AML-193 (cell line): ENCODE measurements at places on chromosomes 16 and 17.

- no peak for DNase-seq
These were observed 19.0 kb downstream of the SPIRE2 start for GRCh38 chr16:89847051-89847939.

DNA sequence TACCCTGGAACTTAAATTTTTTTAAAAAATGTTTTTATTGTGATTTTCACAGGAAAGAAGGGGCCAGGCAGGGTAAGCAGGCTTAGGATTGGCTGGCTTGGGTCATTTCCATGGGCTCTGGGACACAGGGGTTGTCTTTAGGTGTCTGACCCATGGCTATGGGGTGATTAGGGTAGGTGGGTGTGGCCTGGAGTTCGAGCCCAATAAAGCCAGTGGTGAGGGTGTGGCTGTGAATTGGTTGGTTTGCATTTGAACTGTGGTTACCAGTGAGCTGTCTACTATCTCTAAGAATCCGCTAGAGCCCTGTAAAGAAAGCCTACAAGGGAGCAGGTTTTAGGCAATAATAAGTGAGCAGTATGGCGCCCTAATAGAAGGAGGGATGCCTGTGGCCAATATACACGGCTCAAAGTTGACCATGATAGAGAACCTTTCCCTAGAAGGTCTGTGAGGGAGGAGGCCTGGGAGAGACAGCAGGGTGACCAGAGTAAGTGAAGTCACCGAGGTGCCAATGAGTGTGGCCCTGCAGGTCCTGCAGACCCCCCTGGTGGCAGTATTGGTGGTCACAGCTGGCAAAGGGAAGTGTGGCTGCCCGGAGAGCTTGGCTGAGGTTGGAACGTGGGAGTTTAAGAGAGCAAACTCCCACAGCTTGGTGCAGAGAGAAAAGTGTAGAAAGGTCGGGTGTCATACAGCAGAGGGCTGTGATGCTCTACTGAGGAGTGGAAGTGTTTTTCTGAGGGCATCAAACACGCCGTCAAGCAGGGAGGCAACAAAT is 454.0 kb downstream of the WWOX start:
- DNase-seq = no peak

DNA sequence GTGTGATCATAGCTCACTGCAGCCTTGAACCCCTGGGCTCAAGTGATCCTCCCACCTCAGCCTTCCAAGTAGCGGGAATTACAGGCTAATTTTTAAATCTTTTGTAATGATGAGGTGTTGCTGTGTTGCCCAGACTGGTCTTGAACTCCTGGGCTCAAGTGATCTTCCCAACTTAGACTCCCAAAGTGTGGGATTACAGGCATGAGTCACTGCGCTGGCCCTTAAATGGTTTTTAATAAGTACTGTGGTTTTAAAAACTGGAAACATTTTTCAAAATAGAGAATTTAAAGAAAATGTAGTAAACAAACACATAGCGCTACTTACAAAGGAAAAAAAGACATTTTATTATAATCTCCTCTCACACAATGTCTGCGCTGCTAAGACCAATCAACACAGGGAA is 32.2 kb downstream of the MARCHF10 start:
- no peak for DNase-seq

GRCh38 chr17:34383216-34383615 is 20.2 kb upstream of the CCL1 start:
- DNase-seq = no peak

DNA sequence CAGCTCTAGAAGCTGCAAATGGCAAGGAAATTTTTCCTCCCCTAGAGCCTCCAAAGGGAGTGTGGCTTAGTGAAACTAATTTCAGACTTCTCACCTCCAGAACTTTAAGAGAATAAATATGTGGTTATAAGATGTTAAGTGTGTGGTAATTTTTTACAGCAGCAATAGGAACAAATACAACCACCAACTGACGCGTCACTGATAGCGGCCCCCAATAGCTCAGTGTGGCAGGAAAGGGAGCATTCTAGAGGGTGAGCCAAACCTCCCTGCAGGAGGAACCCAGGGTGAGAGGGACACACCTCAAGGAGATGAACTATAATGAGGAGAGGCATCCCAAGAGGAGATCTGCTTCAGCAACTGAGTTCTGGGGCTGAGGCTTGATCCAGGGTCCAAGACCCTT is 4.0 kb downstream of the CCL4 start:
- no peak for DNase-seq

DNA sequence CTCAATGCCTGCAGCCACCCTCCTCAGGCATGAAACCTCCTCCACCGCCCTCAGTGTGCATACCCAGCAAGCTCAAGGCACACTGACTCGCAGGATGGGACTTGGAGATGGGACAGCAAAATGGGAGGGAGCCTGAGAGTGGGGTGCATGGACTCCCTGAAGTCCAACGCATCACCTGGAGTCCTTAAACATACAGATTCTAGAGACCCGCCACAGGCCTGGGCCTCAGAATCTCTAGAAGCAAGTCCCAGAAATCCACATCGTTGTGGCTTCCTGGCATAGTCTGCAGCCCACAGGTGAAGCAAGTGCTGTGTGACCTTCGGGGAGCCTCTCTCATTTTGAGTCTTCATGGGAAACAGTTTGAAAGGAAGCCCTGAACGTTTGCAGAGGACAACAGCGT is 3.6 kb upstream of the TBX21 start:
- DNase-seq = no peak

DNA sequence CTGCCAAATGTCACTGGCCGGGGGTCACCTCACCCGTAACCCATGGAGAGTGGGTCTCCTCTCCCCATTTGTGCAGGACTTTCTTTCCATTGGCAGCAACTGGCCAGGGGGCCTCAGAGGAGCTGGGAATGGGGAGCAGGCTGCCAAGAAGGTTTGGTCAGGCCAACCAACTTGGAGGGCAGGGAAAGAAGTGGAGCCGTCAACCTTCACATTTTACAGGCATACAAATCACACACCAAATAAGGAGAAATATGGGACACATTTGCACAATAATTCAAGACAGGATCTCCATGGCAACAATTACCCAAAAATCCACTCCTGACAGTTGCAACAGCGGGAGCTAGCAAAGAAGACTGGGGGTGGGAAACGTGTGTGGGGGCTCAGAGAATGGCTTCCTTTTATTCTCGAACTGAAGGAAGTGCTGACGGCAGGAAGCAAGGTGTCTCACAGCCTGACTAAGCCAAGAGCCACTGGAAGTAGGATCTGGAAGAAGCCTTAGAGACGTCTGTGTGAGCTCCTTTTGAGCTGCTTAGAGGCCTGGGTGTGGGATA is 20.9 kb downstream of the RPRML start:
- no peak for DNase-seq

- no peak for DNase-seq
These were observed 13.3 kb downstream of the CES4A start for GRCh38 chr16:67001726-67002125.

GRCh38 chr17:81388612-81389367 is 6.5 kb upstream of the BAHCC1 start:
- DNase-seq = no peak

DNA sequence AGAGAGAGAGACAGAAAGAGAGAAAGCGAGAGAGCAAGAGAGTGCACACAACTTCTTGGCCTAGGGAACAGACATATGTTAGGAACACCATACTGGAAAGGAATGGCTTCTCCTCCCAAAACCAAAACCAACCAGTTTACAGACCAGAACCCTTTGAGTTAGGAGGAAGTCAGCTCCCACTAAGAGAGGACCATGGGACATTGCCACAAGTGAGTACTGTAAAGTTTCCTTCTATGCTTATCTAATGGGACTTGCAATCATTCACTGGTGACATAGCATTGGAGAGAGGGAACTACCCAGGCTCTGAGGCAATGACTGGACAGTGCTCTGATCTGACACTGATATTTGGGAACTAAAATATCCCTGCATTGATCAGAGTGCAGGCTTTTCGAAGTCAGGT is 32.4 kb downstream of the TBC1D3B start:
- DNase-seq = no peak

DNA sequence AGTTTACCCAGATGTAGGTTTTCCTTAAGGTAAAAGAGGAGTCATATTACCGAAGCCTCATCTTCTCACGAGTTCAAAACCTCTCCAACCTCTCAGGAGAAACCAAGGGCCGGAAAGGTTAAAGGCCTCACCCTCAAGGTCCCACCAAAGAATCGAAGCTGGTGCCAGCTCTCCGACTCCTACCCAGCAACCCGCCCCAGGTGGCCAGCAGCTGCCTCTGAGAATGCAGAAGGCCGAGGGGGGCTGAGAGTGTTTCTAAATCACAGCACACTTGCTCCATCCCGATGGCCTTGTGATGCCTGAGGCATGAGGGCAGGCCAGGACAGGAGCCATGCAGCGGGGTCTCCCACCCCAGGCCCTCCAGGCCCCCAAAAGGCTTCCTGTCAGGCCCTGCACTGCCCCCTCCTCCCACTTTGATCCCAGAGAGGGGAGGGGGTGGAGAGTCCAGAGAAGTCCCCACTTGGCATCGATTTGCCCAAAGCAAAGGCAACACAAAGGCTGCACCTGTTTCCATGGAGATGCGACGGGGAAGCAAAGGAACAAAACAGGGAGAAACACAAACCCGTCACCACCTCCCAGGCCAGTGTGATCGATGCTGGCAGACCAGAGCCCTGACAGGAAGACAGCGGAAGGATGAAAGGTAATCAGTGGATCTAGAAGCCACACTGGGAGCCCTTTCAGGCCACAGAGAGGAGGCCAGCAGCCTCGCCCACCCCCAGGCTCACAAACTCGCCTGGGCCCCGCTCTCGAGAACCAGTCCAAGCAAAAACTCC is 39.0 kb downstream of the CUEDC1 start:
- DNase-seq = no peak

DNA sequence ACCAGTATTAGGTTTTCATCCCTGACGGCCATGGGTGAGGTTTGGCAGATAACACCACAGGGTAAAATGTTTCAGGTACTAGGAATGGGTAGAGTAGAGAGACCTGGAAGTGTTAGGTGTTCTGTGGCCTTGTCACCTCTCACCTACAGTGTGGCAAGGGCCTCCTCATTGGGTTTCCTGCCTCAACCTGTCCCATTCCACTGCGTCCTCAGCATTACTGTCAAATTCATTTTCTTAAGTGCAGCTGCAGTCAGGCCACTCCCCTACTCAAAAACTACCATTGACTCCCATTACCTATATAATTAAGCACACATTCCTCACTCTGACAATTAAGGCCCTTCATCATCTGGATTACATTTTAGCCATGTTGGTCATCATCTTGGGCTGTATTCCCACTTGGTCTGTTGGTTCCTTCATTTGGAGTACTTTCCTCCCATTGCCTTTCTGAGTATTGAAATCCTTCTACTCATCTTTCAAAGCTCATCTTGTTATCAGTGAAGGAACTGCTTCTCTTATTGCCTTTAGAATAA is 64.5 kb downstream of the NUP88 start:
- no peak for DNase-seq
